ENCODE measurements at places on chromosomes 16 and 17. TPM values are rescaled to one million over a fixed set of nuclear protein-coding genes. Genes with fewer than 3 reads are reported as not detected.

Gene PRPSAP2
- total RNA-seq: 37.7 TPM

Gene SHBG
- 0.64 TPM for total RNA-seq

Gene TCAP
- total RNA-seq: not detected

Gene RNF112
- 0.64 TPM for total RNA-seq

Gene SOCS1
- total RNA-seq: 18.4 TPM

Gene MFSD6L
- not detected for total RNA-seq

Gene CES3
- total RNA-seq: not detected

Gene KCNH6
- not detected for total RNA-seq

Gene PDILT
- total RNA-seq: not detected

Gene MYOCD
- total RNA-seq: 11.0 TPM

Gene GNAO1
- 1.3 TPM for total RNA-seq

Gene CEP295NL
- total RNA-seq: 5.6 TPM

All from fibroblast of villous mesenchyme (primary cell).